ENCODE measurements at places on chromosomes 3 and 15.
A peak's percentile ranks its signal among the peaks of the same experiment; 100 is the strongest.

DNA sequence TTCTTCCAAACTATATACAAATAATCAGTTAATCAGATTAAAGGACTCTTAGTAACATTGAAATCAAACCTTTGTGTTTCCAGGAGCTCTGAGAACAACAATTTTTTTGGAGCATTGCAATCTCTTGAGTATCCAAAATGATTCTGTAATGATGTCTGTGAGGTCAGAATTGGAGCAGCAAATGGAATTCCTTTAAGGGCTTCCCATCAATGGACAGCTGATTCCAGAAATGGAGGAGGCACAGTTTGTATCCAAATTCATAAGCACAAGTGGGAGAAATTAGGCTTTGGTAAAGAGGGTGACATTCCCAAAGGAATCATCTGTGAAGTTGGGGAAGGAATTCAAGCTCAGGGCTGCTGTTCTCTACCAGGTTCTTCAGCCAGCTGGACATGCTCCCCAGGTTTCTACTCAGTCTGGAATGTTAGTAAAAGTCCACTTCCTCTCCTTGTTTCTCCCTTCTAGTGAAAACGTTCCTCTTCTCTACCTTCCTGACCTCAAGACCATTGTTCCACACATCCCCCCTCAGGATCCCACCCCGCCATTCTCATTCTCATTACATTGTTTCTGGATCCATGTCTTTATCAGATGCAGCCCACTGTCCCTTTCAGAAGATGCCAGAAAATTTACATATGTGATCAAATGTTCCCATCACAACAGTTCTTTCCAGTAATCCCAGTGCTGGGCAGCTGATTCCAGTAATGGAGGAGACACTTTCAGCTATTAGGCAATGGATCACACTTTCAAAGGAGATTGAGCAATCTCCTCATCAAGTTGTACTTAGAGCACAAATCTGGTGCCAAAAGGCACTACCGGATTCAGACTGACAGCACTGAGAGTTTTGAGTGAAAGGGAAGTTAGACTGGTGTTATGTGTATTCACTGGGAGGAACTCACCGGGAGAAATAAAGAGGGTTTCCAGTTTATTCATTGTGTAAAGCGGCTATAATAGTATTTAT, 391.3 kb upstream of the TPRG1 start:
- DNase-seq: no peak

DNA sequence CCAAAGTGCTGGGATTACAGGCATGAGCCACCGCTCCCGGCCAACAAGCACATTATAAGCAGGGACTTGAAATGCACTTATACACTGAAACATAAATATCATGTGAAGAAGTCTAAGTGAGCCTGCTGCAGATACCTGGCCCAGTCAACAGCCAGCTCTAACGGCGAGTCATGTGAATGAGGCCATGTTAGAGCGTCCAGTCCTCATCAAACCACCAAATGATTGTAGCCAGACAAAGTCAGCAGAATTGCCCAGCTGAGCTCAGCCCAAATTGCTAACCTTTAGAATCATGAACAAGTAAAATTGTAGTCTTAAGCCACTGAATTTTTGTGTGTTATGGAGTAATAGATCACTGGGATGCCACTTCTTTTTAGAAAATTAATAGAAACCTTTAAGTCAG, 37.8 kb upstream of the UACA start:
- no peak for DNase-seq

DNA sequence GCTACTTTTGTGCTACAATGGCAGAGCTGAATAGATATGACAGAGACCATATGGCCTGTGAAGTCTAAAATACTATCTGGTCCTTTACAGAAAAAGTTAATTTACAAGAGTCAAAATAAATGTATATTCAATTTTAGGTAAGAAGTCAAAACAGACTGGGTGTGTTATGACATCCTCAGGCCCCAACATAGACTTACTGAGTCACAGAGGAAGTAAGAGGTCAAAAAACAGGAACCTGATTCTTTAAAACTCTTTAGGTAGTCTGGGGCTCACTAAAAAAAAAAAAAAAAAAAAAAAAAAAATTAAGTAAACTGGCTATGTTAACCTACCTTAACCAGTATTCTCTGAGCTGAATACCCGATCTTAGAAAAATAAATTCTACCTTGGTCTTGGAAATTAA, 13.1 kb downstream of the DNAAF4 start:
- DNase-seq: no peak

GRCh38 chr15:88628018-88628654, 7.0 kb downstream of the AEN start:
- DNase-seq: no peak

DNA sequence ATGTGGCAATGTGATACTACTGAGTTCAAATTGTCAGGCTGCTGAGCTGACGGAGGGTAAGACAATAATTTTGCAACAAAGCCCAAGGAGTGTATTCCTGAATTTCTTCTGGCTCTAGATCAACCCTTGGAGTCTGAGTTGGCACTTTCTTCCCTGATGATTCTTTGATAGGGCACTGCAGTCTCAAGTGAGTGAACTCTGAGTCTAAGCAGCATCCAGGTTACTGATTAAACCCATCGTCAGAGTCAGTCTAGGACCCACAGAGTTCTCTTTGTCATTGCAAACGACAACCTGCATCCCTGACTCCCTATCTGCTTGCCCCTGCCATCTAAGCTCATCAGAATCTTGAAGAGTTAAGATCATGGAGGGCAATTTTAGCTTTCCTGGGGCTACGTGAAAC, 58.6 kb downstream of the MME start:
- DNase-seq: no peak

DNA sequence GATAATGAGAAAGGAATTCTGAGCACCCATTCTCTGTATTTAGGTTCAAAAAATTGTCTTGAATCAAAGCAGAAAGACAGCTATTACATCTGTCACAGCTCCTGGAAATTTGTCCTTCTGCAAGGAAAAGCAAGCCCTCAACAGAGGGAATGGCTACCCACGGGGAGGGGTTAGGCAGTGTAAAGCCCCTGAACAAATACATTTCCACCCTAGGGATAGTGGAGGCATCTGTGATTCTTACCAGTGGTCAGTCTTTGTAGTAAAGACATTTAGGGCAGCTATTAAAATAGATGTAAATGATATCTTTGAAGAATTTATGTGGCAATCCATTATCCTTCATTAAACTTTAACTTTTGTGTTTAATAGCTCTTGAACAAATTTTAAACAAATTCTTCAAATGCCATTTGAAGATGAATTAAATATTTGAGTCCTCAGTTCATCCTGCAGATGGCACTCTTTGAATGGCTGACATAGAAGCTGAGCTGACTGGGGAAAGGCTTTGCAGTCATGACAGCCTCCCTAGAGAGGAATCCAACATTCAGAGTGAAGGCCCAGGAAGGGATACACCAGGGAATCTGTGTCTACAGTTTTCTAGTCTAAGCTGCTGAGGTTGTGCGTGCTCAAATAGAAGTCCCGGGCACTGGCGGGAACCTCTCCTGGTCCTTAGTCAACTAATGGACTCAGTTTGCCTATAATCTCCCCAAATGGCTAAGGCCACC, 359.7 kb upstream of the ROPN1 start:
- DNase-seq: peak; percentile 32

GRCh38 chr3:136070953-136071949, 105.7 kb downstream of the PPP2R3A start:
- DNase-seq: no peak

- DNase-seq: no peak
Observed at GRCh38 chr3:188797045-188797444, 374.7 kb upstream of the TPRG1 start.
